ENCODE measurements at places on chromosomes 7 and 10.

GRCh38 chr10:104254493-104255310, at the start of gene GSTO1:
Gene GSTO1, plus strand, starts transcription at chr10:104254892. Its CDS starts 37 bp downstream, at chr10:104254929.
- no peak for DNase-seq

DNA sequence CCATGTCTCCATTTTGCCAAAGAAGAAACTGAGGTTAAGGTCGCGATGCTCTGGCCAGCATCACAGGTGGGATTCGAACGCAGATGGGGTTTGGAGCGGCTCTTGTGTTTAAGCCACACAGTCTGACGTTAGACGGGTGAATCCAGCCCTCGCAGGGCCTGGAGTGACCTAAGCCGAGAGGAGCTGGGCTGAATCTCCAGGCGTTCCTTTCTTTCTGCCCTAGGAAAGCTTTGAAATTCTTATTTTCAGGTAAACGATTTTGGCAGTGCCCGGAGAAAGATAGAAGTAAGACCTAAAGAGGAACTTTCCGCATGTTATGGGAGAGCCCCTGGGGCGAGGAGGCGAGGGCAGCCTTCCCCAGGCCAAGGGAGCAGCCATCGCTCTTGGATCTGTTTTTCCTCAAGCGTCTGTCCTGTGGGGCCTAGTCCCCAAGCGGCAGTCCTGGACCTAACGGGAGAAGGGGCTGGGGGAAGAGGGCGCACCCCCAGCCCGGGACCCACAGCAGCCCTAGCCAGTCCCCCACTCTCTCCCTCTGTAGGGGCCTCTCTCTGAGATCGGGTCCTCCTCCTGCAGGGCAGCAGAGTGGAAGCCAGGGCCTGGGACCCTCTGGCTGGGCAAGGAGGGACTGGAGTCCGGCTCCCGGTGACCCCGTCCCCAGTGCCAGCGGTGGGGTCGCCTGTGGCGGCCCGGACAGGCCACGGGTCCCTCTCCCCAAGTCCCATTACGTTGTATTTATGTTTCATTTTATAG, 8.9 kb upstream of the LBX1 start:
- DNase-seq: no peak

DNA sequence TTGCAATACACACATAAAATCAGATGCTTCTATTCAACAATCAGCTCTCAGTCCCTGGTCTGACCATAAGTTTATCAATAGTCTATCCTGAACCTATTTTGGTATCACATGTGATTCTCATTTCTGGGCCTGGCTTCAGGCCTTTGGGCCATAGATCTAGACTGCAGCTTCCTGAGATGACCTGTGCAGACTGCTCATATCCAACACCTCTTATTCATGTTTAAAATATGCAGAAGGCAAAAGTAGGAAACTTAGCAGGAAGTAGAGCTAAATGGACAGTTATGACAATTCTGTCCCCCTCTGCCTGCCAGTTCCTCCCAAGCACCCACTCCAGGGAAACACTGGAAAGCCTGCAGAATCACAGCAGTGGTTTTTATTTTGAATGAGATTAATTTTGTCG, 53.3 kb downstream of the C7orf25 start:
- DNase-seq: no peak

GRCh38 chr10:43389867-43390266, 18.4 kb downstream of the FXYD4 start:
- no peak for DNase-seq

DNA sequence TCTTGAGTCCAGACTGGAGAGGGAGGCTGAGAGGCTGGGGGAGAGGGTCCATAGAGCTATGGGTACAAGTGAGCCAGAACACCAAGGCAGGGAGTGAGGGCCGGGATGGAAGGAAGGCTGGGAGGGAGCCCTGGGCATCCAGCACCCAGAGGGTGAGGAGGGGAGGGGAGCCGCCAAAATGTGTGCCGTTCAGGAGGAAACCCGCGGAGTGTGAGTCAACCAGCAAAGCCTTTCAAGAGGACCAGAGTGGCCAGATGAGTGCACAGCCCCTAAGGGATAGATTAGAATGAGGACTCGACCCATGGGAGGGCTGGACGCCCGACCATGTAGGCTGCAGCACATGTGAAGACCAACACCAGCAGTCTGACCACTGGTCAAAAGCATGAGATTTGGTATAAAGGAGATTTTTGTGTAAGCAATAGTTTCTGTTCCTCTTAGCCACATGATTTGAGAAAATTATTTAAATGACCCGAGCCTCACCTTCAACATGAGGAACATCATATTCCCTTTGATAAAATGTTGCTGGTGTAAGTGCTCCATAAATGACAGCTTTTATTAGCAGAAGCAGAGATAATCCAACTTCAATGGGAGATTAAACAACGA, 179.7 kb upstream of the GRB10 start:
- no peak for DNase-seq

- DNase-seq: no peak
Measured at GRCh38 chr10:103448746-103449145, 3.4 kb downstream of the CALHM2 start.

DNA sequence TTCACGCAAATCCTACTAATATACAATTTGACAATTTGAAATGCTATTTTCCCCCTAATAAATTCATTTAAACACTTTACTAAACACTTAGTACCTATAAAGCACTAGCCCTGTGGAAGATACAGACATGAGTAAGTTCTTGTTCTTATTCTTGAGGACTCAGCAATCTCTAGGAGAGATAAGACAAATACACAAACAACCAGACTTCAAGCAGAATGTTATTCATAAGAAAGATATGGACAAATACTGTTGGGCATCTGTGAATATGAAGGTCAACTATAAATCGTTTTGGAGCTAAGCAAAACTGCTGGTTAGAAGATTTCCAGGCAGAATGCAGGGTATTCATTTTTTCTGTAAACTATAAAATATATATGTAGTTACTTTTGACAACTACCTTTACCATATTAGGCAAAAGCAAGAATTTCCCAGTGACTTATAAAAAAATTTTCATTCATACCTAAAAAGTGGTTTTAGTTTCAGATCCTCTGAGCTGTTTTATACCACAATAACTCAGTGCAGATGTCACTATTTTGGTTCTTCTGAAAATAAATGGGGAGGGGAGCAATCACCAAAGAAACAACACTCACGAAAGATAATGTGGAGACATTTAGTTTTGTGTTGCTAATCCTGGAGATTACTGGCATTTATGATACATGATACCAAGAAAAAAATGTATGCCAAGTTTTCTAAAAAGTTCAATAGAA, 3.8 kb downstream of the VPS41 start:
- no peak for DNase-seq

GRCh38 chr10:47092831-47093230, 181.6 kb downstream of the PTPN20 start:
- no peak for DNase-seq

GRCh38 chr7:32506266-32507054, 11.2 kb downstream of the AVL9 start:
- DNase-seq: peak; percentile 44

GRCh38 chr10:114031073-114031972, 12.3 kb upstream of the ADRB1 start:
- DNase-seq: no peak

- DNase-seq: no peak
Measured at GRCh38 chr7:116583653-116584052, 58.8 kb downstream of the CAV1 start.

- DNase-seq: no peak
Measured at GRCh38 chr10:59888781-59889435, 17.4 kb downstream of the CCDC6 start.

DNA sequence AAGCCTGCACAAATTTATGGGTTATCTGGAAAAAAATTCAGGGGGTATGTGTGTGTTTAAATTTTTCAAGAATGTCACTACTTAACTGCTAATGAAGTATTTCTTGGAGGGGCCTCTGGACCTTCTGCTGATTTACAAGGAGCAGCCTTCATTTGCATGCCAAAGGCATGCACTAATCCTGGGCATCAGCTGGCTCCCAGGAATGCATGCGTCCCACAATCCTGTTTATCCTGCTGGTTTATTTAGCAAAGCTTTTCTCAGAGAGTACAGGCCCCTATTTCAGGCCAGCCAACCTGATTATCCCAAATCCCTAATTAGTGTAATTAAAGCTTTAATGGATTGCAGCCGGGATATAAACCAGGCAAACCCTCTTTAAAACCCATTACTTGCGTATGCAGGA, 170.4 kb downstream of the TAX1BP1 start:
- no peak for DNase-seq

DNA sequence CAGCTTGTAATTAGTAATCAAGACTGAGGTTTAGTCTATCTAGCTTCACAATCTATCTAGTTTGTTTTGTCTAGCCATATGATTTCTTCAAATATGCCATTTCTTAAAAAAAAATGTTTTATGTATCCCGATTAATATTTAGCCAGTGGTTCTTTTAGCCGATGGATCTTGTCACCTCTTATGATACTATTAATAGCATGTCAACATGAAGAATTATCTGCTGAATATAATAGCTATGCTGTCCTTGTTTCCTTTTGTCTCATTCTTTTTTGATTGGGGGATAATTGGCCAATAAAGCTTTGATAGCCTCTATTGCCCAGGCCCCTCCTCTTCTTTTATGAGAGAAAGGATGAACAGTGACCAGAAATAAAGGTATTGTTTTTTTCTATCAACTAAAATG, 32.8 kb downstream of the PTEN start:
- DNase-seq: no peak

GRCh38 chr7:116405810-116406209, 93.7 kb upstream of the CAV2 start:
- no peak for DNase-seq

DNA sequence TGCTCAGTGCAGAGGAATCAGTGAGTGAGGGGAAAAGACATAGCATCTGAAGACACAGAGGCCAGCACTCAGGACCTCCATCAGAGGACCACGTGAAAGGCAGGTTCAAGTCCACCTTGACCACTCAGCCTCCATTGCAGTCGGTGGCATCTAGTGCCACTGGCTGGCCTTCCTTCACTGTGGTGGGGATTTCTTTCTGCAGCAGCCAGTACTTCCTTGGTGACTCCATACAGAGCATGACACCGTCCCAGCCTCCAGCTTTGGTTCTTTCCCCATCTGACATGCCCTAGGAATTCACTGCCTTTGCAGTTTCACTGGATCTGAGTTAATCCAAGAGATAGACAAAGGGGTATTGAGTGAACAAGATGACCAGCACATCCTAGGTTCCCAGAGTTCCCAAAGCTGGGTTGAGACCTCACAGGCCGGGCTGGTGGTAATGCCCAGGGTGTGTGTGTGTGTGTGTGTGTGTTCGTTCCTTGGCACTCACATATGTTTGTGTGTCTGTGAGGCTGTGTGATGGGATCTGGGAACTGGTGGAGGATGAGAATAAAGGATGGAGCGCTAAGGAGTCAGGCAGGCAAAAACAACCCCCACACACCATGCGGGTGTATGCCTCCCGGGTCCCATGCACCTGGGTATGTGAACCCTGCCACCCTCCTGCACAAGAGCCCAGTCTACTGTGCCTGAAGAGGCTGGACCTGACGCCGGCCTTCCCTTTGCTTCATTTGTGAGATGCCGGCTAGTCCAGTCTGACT, 57.8 kb downstream of the SYPL1 start:
- no peak for DNase-seq

- DNase-seq: no peak
Measured at GRCh38 chr10:104665174-104665573, 24.1 kb downstream of the SORCS3 start.

DNA sequence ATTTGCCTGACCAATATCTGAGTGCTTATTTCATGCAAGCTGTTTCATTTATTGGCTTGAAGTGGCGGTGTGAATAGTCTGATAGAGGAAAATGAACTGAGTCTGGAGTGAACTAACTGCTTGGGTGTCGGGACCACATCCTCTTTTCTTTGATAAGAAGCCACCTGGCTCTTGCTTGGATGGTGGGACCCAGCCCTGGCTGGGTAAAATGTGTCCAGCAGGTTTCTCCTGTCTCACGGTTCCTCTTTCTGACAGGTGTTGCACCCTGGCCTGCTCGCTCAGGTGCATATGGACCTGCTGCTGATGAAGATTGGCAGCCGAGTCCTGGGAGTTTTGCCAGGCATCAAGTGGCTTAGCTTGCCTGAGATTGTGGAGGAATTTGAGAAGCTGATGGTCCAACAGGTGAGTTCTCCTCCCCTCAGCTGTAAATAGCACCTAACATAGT, 1.6 kb downstream of the ADCK2 start:
- DNase-seq: no peak

GRCh38 chr10:22978287-22978686, 50.4 kb downstream of the ARMC3 start:
- DNase-seq: no peak

DNA sequence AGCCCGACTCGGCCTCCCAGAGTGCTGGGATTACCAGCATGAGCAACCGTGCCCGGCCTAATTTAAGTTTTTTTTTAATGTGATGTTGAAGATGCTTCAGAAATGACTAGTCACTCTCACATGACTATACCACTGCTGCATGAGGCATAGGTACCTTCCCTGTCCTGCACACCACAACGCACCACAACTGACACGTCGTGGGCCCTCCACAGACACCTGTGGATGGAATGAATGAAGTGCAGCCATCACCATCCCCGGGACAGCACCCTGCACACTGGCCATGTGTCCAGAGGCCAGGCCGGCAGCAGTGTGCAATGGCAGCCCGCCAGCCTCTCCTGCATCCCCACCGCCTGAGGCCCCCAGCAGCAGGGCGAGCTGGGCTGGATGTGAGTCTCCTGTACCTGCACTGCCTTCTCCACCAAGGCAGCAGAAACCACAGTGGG, 55.1 kb downstream of the VOPP1 start:
- DNase-seq: no peak

- DNase-seq: no peak
Measured at GRCh38 chr10:125451319-125451718, 231.6 kb downstream of the TEX36 start.

GRCh38 chr7:94943134-94943533, 35.7 kb downstream of the PPP1R9A start:
- no peak for DNase-seq

- peak; percentile 91 for DNase-seq
Measured at GRCh38 chr10:77524281-77524711, 113.3 kb downstream of the KCNMA1 start.

DNA sequence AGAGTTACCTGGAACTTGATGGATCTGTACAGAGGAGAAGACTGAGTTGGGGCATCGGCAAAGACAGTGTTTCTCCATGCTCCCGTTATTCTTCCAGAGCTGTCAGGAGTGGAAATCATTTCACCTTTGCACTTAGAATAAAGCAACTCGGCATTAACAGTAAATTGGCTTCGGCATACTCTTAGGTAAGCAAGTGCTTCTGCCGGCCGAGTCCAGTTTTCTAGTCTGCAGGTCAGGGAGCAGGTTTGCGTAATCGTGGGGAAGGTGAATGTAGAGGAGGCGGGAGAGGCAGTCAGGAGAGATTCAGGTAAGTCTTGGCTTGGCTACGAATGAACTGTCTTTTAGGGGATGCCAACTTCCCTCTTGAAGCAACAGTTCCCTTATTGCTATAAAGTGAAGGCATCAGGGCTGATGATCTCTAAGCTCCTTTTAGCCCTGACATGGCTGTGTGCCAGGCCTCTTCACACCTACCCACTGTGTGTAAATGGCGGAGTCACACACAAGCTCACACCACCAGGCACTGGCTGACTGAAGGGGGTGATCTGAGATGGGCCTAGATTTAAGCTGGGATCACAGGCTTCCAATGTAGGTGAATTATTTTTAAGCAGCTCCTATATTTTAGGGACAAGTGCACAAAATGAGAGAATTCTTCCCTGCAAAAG, 127.1 kb downstream of the GATA3 start:
- DNase-seq: no peak

GRCh38 chr7:25429731-25430130, 201.4 kb upstream of the NPVF start:
- no peak for DNase-seq

GRCh38 chr7:84612981-84613681, 418.5 kb upstream of the SEMA3A start:
- no peak for DNase-seq

Measured in BJ (cell line).